Suppressor macrophage treated with lipopolysaccharide for 1 hour (primary cell): ENCODE measurements at places on chromosomes 11 and 22.

GRCh38 chr11:33687733-33688479, 12.7 kb downstream of the C11orf91 start:
- peak; percentile 61 for DNase-seq

- peak; percentile 100 for DNase-seq
Measured at GRCh38 chr11:94493281-94494125, at the start of the genes ANKRD49 and MRE11. Gene ANKRD49 (plus strand): TSS chr11:94493984. CDS start chr11:94496694, 2,710 bp downstream. Gene MRE11 (minus strand): TSS chr11:94493844. CDS start chr11:94492801, 1,043 bp downstream.

DNA sequence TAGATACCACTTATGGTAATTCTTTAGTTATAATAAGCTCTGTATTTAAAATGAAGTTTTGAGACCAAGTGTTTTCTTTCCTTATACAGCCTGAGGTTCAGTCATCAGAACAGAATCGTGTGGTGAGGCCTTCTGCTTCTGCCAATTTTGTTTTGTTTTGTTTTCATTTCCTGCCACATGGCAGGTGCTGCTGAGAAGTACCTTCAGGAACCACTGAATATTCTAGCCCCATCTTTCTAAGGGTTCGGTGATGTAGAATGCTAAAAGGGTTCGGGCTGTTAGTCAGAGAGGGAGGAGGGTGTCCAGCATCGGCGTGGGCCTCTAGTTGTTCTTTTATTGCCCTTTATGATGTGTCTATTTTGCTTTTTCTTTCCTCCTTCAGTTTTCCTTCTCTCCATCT, 25.8 kb downstream of the TNRC6B start:
- no peak for DNase-seq

DNA sequence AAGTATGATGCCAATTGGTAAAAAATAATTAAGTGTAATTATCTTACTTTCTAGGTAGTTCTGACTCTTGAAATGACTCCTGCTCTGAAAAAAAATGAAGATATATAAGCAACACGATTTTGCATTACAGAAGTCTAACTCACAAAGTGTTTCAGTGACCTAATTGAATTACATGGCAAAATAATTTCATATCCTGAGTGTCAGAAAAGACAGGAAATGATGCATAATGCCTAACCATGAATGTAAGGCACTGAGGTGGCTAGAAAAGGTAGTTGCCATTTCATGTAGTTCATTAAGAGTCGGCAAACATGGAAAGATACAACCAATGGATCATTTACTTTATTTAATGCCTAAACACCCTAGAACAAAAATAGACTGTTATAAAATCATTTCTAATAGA, 113.5 kb downstream of the GUCY1A2 start:
- no peak for DNase-seq

DNA sequence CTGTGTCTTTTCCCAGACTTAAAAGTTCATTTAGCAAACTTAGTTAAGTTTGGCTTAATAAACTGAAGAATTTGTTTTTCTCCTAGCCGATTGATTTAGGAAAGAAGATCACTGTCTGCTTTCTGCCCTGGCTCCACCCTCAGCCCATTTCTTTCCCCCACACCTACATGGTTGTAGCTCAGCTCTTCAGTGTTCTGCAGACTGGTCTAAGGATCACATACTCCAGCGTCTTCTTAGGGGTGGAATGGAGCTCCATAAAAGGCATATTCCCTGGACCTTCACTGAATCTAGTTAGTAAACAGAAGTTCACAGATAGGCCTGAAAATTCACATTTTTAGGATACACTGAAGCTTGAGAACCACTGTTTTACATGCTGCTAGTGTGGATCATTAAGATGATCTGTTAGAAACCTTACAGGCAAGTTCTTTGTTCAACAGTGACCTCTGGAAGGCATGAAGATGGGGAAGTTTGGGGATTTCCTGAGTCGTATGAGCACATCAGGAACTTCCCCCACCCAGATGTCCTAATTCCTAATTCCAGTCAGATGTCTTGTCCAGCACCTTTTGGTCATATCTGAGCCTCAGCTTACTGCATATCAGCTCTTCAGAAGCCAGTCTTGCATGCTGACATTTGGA, 16.8 kb downstream of the PIWIL4 start:
- peak; percentile 96 for DNase-seq

GRCh38 chr11:120709808-120710207, 198.3 kb downstream of the GRIK4 start:
- DNase-seq, result no peak
